ENCODE measurements at places on chromosomes 4 and X.

DNA sequence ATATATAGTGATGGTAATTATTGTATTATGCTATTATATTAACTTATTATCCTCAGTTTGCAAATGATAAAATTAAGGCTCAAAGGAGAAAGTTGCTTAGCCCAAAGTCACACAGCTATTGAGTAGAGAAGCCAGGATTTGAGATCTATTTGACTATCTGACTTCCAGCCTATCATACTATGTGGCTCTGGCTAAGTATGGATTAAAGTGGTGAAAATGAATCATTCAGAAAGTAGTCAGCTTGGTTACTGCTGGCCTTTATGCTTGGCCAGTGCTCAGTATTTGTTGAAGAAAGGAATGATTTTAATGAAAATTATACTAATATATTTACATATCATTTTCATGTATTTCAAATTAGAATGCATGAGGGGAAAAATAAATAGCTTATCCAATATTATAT, 219.8 kb downstream of the SHROOM3 start:
- no peak for DNase-seq

GRCh38 chrX:78693536-78693935, 34.4 kb upstream of the RTL3 start:
- no peak for DNase-seq

DNA sequence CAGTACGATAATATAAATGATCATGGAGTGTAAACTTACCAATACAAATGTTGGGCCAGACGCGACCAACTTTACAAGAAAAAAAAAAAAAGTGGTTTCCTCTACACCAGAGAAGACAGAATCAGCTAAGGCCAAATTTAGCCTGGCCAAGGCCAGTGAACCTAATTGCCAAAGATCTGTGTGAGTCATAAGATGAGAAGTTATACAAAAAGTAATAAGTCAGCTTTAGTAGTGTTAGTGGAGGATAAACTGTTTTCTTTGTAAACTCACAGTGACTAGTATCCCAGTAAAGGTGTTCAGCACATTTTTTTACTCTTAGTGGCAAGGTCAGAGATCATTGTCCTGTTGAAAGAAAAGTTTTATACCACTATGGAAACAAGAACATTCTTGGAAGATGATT, 531.4 kb upstream of the TECRL start:
- DNase-seq = no peak

GRCh38 chrX:107818900-107819521, 6.7 kb upstream of the MID2 start:
- no peak for DNase-seq

- DNase-seq = peak; percentile 90
Measured at GRCh38 chr4:150867148-150867547, 147.9 kb downstream of the LRBA start.

DNA sequence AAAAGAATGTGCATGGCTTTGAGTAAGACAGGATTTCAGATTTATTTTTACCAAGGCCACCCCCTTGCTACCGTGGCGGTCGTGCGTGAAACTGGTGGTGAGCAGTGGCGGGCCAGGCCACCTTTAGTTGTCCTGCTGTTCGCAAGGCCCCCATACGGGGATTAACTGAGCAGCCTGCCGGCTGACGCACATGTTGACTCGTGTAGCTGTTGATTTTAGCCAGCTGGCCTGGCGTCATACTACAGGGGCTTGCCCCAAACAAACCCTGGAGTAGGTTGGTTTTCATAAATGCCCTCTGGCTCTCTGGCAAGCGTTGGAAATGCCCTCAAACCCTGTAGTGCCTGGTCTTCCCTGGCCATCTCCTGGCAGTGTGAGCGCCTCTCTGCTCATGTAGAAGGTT, 28.4 kb downstream of the WFS1 start:
- DNase-seq = no peak

- no peak for DNase-seq
Measured at GRCh38 chr4:37561196-37561802, 124.9 kb downstream of the RELL1 start.

GRCh38 chrX:14309431-14309830, 219.9 kb upstream of the GLRA2 start:
- no peak for DNase-seq

GRCh38 chr4:40372651-40373050, 37.5 kb downstream of the CHRNA9 start:
- no peak for DNase-seq

DNA sequence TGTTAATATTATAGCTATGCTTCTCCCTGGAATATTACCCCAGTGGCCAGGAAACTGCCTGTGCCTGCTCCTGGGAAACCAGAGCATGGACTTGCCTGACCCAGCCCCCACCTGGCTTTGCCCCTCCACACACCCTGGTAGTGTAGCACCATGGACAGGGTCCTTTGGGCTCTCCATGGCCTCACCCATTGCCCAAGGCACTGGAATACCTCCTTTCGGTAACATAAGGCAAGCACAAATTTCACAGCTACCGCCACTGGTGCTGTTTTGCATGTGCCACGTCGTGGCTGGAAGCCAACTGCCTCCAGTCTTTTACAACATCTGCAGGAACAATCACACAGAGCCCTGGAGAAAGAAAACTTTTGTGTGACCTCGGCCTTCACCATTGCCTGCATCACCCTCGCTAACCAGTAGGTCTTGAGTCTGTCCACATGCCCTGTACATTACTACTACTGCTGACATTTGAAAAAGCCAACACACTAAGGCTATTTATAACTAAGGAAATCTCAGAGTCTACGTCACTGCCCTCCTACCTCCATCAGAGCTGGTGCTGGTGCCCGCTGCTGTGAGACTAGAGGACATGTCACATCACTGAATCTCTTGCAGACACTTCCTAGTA, 47.7 kb downstream of the HPGD start:
- DNase-seq = no peak

GRCh38 chr4:89242864-89243732, 64.5 kb downstream of the GPRIN3 start:
- DNase-seq = no peak

GRCh38 chr4:15881820-15882219, 56.7 kb downstream of the FGFBP1 start:
- DNase-seq = no peak

DNA sequence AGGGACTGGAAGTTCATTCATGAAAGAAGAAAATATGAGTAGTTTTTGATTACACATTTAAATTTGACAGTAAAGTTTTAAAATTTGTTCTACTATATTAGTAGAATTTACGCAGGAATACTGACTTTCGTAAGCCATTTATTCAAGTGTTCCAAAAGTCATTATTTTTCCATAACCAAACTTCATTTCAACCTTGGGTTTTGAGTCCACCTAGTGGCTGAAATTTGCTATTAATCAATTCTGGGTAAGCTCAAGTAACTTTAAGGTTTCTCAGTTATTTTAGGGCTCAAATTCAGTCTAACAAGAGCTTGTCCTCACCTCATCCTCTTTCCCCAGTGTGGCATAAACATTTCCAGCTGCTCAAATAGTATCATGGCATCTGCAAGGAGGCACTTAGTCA, 175.4 kb downstream of the SH3BGRL start:
- peak; percentile 53 for DNase-seq

GRCh38 chr4:46124773-46125413, 1.0 kb upstream of the GABRG1 start:
- no peak for DNase-seq

DNA sequence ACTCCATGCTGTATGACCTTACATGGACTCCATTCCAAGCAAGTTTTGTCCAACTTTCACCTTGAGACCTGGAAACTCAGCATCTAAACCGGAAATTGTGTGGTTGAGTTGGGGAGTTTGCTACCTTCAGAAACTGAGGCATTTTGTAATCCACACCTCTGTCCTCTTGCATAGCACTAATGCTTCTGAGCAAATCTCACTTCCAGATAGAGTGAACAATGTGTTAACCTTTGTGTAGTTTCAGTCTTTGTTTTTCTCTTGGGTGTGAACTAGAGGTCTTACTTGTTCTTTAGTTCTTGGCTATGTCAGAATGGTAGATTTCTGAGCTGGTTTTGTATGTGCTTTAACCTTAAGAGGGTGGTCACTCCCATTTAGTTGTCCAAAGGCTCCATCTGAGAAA, 48.1 kb upstream of the TCEAL2 start:
- DNase-seq = no peak

GRCh38 chr4:32340591-32340990, 1620.4 kb downstream of the PCDH7 start:
- no peak for DNase-seq

- DNase-seq = peak; percentile 20
Measured at GRCh38 chr4:185016946-185017758, 1.1 kb upstream of the HELT start.

DNA sequence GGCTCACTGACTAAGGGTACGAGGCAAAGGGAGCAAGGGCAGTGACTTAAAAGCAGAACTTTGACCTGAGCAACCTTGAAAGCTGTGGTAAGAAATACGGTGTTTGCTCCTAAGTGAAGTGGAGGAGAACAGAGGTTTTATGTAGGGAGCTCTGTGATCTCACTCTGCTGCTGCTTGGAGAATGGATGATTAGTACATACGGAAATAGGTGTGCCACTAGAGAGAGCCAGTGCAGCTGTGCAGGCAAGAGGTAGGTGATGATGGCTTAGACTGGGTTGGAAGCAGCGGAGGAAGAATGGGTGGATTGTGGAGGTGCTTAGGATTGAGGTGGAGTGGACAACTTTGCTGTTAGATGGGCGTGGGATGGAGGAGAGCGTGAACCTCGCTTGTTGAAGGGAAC, 85.0 kb downstream of the FAM193A start:
- DNase-seq = no peak

DNA sequence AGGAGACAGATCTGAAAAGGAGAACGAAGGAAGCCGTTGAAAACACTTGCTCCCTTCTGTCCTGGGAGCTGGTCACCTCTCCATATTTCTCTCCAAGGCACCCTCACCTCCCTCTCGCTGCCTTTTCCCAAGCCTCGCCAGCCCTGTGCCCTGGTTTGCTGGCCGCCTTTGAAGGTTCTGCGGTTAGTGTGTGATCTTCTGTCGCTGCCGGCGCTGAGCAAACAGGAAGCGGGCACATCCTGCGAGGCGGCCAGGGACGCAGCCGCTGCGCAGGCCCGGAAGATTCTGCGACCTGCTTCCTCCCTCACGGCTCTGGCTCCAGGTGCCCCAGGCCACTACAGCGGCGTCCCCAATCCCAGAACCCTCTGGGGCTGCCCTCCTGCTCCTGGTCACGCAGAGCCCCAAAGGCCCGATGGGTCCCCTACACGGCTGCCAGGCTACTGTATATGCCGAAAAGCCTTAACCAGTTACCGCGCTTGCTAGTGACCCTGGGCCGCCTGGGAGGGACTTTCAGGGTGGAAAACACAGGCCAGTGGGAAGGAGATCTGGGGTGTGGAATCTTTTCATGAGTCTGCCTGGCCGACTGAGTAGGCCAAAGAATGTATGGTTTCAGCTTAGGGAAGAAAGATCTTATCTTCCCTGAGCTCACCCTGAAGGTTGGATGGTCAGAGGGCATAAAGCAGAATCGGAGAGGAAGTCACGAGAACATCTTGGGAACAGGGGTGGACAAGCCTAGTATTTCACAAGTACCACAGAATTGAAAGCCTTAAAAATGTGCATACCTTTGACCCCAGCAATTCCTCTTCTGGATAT, 2.3 kb upstream of the SASH3 start:
- DNase-seq = no peak

DNA sequence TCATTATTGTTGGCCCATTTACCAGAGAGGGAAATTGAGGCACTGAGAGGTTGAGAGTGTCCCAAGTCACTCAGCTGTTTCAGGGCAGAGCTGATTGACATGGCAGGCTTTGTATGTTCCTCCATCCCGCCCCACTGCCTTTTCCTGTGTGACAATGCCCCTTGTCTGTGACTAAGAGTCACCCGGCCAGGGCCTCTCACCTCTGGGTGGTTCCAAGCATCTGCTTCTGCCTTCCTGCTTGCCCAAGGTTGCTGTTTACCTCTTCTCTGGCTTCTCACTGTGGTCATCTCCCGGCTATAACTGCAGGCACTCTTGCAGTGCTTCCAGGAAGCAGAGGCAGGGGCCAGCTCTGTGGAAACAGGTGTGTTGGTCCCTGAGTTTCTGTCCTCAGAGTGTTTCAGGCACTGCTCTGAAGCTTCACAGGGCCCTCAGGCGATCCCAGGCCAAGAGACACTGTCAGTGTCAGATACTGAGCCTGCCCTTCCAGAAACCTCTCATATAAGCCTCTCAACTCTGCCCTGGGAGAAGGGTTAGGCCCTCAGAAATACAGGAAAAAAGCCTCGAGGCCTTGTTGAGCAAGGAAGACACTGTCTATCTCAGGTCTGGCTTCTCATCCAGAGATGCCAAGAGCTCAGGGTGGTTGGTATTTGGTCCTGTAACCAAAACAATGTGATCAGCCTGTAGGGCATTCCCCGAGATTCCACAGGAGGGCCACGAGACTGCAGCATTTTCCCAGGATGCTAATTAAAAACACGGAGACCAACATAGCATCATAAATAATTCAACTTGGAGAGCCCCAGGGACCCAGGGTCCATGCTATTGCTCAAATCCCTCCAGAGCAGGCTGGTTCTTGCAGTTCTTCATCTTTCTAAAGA, 42.0 kb upstream of the PROM1 start:
- DNase-seq = no peak

- peak; percentile 70 for DNase-seq
Measured at GRCh38 chr4:182806259-182807252, 110.6 kb downstream of the DCTD start.

GRCh38 chr4:4849106-4849505, 10.4 kb upstream of the MSX1 start:
- no peak for DNase-seq

DNA sequence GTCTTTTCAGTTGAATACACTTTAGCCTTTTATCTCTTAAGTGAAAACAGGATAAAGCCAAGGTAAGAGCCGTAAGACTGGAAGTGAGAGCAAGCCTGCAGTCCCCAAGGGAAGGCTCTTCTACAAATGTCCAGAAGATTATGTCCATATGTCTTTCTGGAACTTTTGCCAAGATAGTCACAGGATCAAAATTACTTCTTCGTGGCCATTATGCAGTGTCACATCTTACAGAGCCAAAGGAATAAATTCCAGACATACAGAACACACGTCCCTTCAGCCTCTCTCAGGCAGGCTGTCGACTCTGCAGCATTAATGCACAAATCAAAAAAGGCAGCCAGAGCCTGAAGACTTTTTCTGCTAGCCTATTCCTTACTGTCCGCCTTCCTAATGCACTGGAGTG, 10.9 kb upstream of the GATB start:
- no peak for DNase-seq

DNA sequence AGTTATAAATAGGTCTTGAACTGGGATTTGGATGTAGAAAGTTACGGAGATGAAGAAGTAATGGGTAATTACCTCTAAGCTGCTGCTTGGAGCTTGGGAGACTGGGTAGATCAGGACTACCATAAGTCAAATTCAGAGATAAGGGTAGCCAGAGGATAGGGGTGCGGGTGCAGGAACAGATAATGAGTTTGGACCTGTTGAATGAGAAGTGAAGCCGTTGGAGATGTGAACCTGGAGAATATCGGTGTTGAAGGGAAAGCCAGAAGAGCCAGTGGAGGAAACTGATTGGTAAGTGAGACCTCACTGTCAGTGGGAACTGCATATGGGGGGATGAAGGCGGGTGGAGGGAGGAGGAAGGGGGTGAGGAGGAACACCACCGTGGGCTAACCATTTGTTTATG, 618 bp upstream of the FOXO4 start:
- DNase-seq = no peak

- no peak for DNase-seq
Measured at GRCh38 chrX:40063555-40063954, 34.2 kb downstream of the BCOR start.

Data from fibroblast of pulmonary artery (primary cell).